ENCODE measurements at places on chromosomes 1 and 21. TPM values are rescaled to one million over a fixed set of nuclear protein-coding genes. Genes with fewer than 3 reads are reported as not detected.

GRCh38 chr1:13951793-13952751 is 252.1 kb downstream of the PRDM2 start:
- H3K27me3 ChIP-seq = no peaks in the 10 kb centered on the region
- H3K36me3 ChIP-seq = no peaks in the 10 kb centered on the region
- peak overlapping the region; percentile 53 for H3K27ac ChIP-seq
- no peak for DNase-seq
- peaks cover 18% of the 10 kb centered on the region for H3K4me1 ChIP-seq

GRCh38 chr1:234658138-234658537 is 48.2 kb upstream of the IRF2BP2 start:
- peaks cover 43% of the 10 kb centered on the region for H3K4me1 ChIP-seq
- DNase-seq = no peak
- no peak overlapping the region for H3K4me3 ChIP-seq
- no peaks in the 10 kb centered on the region for H3K36me3 ChIP-seq

- H3K4me1 ChIP-seq = peaks cover 5% of the 10 kb centered on the region
- DNase-seq = no peak
- H3K36me3 ChIP-seq = peaks cover 48% of the 10 kb centered on the region
- H3K27ac ChIP-seq = no peak overlapping the region
Measured at GRCh38 chr1:68140536-68140935, 90.1 kb upstream of the DIRAS3 start.

GRCh38 chr1:109880971-109881894 is 29.4 kb upstream of the CSF1 start:
- H3K27me3 ChIP-seq = no peaks in the 10 kb centered on the region
- H3K36me3 ChIP-seq = no peaks in the 10 kb centered on the region
- H3K4me3 ChIP-seq = no peak overlapping the region
- H3K27ac ChIP-seq = no peak overlapping the region
- H3K4me1 ChIP-seq = peaks cover 31% of the 10 kb centered on the region
- DNase-seq = peak; percentile 61

GRCh38 chr1:185427264-185427663 is 110.2 kb upstream of the IVNS1ABP start:
- H3K27me3 ChIP-seq = no peaks in the 10 kb centered on the region
- H3K36me3 ChIP-seq = no peaks in the 10 kb centered on the region
- peaks cover 12% of the 10 kb centered on the region for H3K4me1 ChIP-seq
- H3K4me3 ChIP-seq = no peak overlapping the region
- DNase-seq = no peak

GRCh38 chr1:3494321-3495308 is 40.1 kb downstream of the ARHGEF16 start:
- no peak for DNase-seq
- peaks cover 12% of the 10 kb centered on the region for H3K4me1 ChIP-seq
- no peaks in the 10 kb centered on the region for H3K27me3 ChIP-seq
- no peak overlapping the region for H3K27ac ChIP-seq
- H3K36me3 ChIP-seq = peaks cover 75% of the 10 kb centered on the region

F13B gene
- total RNA-seq = not detected
